ENCODE measurements at places on chromosomes 5 and 9.

DNA sequence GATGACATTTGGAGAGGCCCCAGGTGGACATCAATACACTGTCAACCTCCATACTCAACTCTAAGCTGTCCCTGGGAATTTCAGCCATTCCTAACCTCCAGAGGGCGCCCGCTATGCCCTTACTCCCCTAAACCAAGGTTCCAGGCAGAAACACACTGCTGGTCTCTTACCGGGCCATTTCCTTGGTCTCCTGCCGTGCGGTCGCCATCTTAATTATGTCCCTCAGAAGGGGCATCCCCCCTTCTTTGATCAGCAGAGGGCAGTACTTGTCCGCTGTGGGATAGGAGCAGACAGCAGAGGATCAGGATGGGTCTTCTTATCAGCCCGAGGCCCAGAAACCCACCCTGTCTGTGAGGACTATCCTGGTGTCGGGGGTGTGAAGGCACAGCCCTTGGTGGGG is 9.3 kb upstream of the ZDHHC12 start:
- no peak for DNase-seq

GRCh38 chr9:117521293-117521692 is 106.4 kb upstream of the ASTN2 start:
- DNase-seq = no peak

DNA sequence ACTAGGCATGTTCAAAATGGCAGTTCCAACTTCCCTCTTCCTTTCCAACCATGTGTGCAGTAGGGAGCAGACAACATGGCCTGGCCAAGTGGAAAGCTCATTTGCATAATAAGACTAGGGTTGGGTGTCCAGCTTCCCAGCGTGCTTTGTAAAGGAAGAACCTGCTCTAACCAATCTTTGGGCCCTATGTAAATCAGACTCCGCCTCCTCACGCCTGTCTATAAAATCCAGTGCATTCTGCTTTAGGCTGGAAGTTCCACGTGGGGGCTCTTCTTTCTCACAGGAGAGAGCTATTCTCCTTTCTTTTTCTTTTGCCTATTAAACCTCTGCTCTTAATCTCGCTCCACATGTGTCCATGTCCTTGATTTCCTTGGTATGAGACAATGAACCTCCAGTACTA is 83.4 kb downstream of the GCNT1 start:
- no peak for DNase-seq

GRCh38 chr5:35063414-35063813 is 15.7 kb upstream of the AGXT2 start:
- DNase-seq = no peak

Data from stimulated activated CD8-positive, alpha-beta memory T cell treated with anti-CD3 and anti-CD28 coated beads, Interleukin-12 subunit alpha, Interleukin-12 subunit beta, amount 100 ng/mL, for 1 hour (primary cell).